Osteoblast (primary cell): ENCODE measurements at places on chromosomes 1 and 21. TPM values are rescaled to one million over a fixed set of nuclear protein-coding genes. Genes with fewer than 3 reads are reported as not detected.

Gene RHD
- total RNA-seq = not detected in 2 replicates

Gene IL10
- not detected in 2 replicates for total RNA-seq

Gene TAS1R2
- not detected in 2 replicates for total RNA-seq

DNA sequence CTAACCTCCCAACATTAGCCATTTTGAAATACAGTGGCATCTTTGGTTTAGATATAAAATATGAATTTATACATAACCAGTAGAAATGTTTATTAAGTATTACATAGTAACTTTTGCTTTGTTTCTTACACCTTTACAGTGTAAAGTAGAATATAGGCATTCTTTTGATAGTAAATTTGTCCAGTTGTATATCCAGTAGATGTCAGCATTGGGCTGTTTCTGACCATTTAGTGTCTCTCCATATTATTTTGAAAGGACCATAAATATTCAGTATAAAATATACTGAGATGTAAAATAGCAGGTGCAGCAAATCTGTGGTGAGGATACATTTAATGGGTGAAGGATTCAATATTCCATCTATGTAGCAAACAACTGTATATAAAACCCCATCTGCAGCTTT lies 115.8 kb upstream of the ZRANB2 start:
- no peak for DNase-seq
- H3K27ac ChIP-seq = no peak overlapping the region
- no peak overlapping the region for H3K4me3 ChIP-seq
- H3K4me1 ChIP-seq = no peaks in the 10 kb centered on the region

DNA sequence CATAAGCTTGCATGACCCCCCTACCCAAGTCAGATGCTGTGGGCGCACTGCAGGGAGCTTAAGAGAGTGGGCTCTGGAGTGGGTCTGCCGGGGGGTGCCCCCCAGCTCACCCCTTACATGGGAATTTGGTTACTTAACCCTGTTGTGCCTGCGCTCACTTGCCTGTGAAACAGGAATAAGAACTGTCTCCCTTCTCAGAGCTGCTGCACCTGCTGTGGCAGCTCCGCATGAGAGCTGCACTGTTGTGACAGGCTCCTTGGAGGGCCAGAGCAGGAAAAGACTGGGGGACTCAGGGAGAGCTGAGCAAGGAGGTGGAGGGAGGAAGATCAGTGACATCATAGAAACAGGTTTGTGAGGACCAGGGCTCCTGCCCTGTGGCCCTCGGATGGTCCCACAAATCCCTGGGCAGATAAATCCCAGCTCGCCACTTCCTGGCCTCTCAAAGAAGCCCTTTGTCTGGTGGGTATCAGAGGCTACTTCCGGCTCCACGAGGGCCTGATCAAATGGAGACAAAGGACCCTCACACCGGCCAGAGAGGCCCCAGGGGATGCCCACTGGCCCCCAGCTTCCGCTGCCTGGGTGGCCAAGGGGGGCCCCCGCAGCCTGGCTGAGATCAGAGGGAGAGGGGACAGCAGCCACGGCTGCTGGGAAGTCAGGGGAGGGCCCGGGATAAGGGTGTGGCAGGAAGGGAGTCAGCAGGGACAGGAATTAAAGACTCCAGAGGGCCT lies 28.9 kb upstream of the LAPTM5 start:
- no peak overlapping the region for H3K27ac ChIP-seq
- DNase-seq = peak; percentile 75
- no peak overlapping the region for H3K4me3 ChIP-seq
- no peaks in the 10 kb centered on the region for H3K36me3 ChIP-seq
- peaks cover 12% of the 10 kb centered on the region for H3K27me3 ChIP-seq

- H3K4me1 ChIP-seq = peaks cover 8% of the 10 kb centered on the region
- peak overlapping the region; percentile 58 for H3K27ac ChIP-seq
- no peak overlapping the region for H3K4me3 ChIP-seq
- H3K36me3 ChIP-seq = no peaks in the 10 kb centered on the region
- H3K27me3 ChIP-seq = no peaks in the 10 kb centered on the region
Measured at GRCh38 chr1:154463512-154463990, 38.5 kb upstream of the TDRD10 start.

DNA sequence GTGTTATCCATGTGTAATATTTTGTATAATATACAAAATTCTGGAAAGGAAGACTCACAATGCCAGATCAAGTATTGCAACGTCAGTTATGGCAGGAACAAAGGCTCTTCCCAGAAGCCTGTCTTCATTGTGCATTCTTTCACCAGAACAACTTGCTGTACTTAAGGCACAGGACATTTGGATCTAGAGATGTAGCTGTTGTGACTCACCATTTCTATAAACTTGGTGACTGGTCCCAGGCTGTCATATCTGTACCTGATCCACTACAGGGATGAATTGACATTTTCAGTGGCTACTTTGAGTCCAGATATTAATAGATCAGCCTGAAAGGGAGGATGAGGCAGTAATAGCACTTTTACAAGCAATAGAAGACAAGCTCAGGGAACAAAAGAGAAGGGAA lies 299.8 kb downstream of the DISC1 start:
- peaks cover 12% of the 10 kb centered on the region for H3K4me1 ChIP-seq
- H3K27ac ChIP-seq = no peak overlapping the region
- H3K36me3 ChIP-seq = no peaks in the 10 kb centered on the region

DNA sequence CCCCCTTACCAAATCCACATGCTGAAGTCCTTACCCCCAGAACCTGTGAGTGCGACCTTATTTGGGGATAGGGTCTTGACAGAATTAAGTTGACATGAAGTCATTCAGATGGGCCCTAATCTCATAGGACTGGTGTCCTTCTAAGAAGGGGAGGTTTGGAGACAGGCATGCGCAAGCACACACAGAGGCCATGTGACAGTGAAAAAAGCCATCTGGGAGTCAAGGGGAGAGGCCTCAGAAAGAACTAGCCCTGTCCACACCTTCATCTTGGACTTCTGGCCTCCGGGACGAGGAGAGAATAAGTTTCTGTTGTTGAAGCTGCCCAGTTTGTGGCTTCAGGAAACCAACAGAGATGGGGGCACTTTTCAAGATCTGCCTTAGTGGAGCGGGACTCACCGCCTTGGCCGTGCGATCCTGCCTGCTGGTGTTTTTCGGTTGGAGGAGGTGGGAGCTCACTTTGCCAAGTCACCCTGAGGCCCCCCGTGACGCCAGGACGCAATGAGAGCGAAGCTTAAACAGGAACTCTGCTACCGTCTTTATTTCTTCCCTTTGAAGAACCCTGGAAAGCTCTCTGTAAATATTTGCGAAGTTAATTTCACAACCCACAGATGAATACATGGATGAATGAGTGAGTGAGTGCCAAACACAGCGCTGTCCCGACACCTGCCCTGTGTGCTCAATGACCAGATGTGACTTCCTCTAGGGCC lies 42.5 kb upstream of the C1orf174 start:
- H3K36me3 ChIP-seq = no peaks in the 10 kb centered on the region
- H3K4me1 ChIP-seq = no peaks in the 10 kb centered on the region
- no peaks in the 10 kb centered on the region for H3K27me3 ChIP-seq
- DNase-seq = peak; percentile 45

GRCh38 chr21:22609802-22610201 lies 1611.6 kb downstream of the NCAM2 start:
- no peak for DNase-seq
- H3K4me1 ChIP-seq = no peaks in the 10 kb centered on the region
- H3K27me3 ChIP-seq = no peaks in the 10 kb centered on the region
- no peak overlapping the region for H3K27ac ChIP-seq
